Lung (tissue), 17 donors: ENCODE measurements at places on chromosomes 16 and 17.
A peak's percentile ranks its signal among the peaks of the same experiment; 100 is the strongest.

- DNase-seq: no peak
These were observed 156.0 kb downstream of the ENGASE start for GRCh38 chr17:79230576-79230975.

DNA sequence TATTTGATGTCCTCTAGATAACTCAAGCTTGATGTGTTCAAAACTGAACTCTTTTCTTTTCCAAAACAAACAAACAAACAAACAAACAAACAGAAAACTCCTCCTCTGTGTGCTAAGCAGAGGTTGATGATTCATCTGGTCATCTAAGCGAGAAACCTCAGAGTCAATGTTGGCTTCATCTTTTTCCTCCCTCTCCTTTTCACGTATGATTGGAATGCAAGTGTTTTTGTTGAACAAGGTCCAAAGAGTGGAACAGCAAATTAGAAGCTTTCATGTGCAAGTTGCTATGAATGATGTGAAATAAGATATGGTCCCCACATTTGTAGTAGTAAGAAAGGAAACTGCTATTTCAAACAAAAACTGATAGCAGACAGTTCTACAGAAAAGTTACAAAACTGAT lies 52.5 kb downstream of the TBX4 start:
- DNase-seq: no peak

- DNase-seq: no peak
These were observed 8.0 kb upstream of the AKAP1 start for GRCh38 chr17:57077000-57077399.

DNA sequence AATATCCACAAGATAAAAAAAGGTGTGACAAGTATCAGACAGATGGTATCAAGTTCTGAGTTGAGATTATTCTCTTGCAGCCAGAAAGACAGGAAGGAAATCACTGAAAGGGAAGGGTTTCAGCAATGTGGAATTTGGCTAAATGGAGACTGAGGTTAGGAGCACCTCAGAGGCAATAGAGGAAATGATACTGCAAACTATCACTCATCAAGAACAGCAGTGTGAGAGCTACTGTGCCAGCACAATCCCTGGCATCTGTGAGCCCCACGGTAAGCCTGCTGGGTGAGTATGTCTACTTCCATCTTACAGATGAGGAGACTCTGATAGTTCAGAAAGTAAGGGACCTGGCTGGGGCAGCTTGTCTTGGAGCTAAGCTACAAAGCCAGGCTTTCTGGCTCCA lies 162.0 kb downstream of the SALL1 start:
- DNase-seq: no peak

DNA sequence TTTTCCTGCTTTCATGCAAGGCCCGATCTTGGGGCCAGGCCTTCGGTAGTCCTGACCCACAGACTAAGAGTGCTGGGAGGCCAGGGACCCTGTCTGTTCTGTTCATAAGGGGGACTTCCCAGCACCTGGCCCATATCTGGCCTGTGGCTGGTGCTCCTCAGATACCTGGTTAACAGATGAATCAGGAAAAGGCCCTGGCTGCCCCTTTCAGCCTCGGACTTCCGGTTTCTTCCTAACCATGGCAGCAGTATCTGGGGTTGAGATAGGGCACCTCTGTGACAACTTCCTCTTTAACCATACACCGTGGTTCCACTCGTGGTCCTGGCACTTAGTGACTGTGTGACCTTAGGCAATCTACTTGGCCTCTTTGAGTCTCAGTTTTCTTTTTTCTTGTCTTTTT lies 18.4 kb downstream of the PLCG2 start:
- DNase-seq: no peak

DNA sequence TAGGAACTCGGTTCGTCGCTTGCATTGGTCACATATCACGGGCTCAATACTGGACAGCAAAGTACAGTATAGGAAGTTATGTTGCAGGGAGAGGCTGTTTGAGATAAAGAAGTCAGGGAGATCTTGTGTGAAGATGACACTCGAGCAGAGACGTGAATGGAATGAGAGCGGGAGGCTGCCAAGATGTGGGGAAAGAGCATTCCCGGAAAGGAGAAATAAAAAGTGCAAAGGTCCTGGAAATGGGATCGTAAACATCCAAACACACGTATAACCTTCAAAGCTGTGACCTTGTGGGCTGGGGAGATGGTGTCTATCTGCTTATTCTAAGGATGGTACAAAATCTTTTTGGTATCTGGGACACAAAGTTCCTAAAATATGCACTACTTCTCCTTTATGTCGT lies 43.0 kb upstream of the MYOCD start:
- DNase-seq: peak; percentile 22

- peak; percentile 53 for DNase-seq
These were observed 30.9 kb downstream of the C17orf75 start for GRCh38 chr17:32311028-32311536.

- peak; percentile 68 for DNase-seq
These were observed 338 bp downstream of the MAPK3 start for GRCh38 chr16:30122604-30123160.

DNA sequence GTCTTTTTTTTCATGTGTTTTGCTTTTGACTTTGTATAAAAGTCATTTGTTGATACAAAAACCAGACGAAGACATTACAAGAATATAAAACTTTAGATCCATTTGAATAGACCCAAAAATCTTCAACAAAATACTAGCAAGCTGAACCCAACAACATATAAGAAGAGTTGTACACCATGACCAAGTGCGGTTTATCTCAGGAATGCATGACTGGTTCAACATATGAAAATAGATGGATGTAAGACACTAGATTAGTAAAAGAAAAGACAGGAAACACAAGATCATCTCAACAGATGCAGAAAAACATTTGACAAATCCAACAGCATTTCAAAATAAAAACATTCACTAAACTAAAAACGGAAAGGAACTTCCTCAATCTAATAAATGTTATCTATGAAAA lies 69.0 kb downstream of the TBC1D16 start:
- DNase-seq: no peak

DNA sequence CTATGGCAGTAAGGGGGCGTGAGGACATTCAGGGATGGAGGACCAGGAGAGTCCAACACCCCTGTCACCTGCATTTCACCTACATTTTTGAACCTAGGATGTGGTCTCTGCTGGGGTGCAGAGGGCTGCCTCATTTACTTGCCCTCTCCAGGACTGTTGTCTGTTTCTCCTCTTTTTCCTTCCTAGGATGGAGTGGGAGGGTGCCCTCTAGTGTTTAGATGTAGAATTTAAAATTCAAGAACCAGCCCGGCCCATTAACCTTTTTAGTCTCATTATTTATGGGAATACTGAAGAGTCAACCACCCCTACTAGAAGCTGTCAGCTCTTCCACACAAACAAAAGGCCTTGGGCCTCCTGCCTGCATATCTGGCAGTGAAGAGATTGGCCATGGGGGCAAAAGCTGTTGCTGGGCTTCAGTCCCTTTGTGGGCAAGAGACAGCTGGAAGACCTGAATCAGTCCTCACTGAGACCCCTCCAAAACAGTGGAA lies 2.5 kb upstream of the STARD3 start:
- no peak for DNase-seq

DNA sequence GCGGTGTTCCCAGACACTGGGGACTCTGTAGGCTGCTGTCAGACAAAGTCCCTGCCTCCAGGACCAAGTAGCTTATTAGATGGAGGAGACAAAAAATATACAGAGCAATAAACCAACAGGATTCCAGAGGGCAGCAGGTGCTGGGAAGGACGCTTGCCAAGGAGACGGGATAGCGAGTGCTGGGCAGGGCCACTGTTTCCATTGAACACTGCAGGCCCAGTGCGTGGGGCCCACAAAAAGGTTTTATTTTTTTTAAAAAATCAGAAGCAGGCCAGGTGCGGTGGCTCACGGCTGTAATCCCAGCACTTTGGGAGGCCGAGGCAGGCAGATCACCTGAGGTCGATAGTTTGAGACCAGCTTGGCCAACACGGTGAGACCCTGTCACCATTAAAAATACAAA lies 84.2 kb downstream of the ABCC6 start:
- no peak for DNase-seq

GRCh38 chr16:89921702-89922476 lies 1.3 kb upstream of the TUBB3 start:
- peak; percentile 60 for DNase-seq

DNA sequence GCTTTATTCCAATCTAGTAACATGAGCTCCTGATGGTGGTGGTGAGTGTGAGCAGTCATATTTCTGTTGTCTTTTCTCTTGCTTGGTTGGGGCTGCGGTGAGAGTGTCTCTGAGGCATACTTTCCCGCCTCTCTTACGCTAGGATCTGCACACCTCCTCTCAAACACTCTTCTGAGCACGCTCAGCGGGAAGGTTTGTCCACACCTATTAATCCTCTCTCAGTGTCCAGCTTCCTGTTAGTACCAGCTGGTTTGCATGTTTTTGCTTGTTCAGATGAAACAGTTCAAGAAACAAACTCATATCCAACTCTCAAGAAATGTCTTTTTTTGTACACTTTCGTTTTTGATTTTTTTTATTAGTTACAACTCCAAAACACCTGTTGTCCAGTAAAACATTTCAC lies 89.5 kb downstream of the CCDC182 start:
- DNase-seq: no peak

DNA sequence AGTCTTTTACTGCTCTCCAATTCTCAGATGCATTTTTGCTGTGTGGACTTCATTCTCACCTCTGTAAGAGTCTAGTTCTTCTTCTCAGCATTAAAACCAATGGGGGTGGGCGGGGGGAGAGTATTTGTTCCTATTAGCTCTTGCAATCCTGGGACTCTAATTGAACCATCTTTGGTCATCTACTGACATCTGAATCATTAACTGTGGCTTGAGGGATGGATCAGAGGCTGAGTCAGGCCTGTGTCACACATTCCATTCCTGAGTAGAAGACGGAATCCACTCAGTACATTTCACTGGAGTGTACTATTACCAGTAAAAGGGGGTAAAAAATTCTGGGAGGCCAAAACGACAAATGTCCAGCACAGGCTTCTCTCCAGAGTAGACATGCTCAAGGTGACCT lies 12.8 kb upstream of the ZNF23 start:
- no peak for DNase-seq

DNA sequence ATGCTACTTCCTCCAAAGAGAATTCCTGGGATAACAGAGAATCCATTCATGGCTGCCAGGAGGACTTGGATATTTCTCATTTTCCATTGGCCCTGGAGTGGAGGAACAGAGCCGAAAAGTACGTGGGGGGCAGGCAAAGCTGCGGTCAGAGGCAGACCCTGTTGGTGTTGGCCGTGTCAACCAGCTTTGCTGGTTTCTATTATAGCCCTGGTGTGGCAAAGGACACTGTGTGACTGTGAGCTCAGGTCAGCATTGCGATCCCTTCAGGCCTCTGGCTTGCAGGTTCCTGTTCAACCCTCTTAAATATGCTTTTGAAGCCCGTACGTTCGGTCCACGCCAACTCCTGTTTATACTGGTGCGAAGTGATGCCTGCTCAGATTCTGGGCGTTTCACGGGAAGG lies 596.2 kb downstream of the MAF start:
- DNase-seq: no peak

GRCh38 chr17:3917391-3917931 lies 1.2 kb upstream of the P2RX1 start:
- DNase-seq: peak; percentile 83

- peak; percentile 55 for DNase-seq
These were observed 3.5 kb upstream of the CDC6 start for GRCh38 chr17:40284085-40284713.

GRCh38 chr17:37406635-37407461 lies at the start of the genes ACACA and TADA2A:
ACACA (minus strand) TSS chr17:37406836; CDS start chr17:37406299, 537 bp downstream.
TADA2A (plus strand) TSS chr17:37406886; CDS start chr17:37411366, 4,480 bp downstream.
- DNase-seq: peak; percentile 80

- no peak for DNase-seq
These were observed 95.5 kb upstream of the ZNF469 start for GRCh38 chr16:88287219-88287618.

GRCh38 chr17:67421869-67422273 lies 44.8 kb downstream of the PITPNC1 start:
- DNase-seq: peak; percentile 12

GRCh38 chr17:57442914-57443571 lies 186.7 kb downstream of the MSI2 start:
- DNase-seq: no peak

GRCh38 chr17:68868708-68869107 lies 86.5 kb downstream of the ABCA8 start:
- DNase-seq: no peak

- DNase-seq: peak; percentile 92
These were observed 13.7 kb upstream of the CNGB1 start for GRCh38 chr16:57984443-57985203.

GRCh38 chr17:39740357-39741111 lies 2.8 kb downstream of the GRB7 start:
- no peak for DNase-seq

- peak; percentile 36 for DNase-seq
These were observed 27.9 kb upstream of the TNRC6A start for GRCh38 chr16:24701521-24701951.

DNA sequence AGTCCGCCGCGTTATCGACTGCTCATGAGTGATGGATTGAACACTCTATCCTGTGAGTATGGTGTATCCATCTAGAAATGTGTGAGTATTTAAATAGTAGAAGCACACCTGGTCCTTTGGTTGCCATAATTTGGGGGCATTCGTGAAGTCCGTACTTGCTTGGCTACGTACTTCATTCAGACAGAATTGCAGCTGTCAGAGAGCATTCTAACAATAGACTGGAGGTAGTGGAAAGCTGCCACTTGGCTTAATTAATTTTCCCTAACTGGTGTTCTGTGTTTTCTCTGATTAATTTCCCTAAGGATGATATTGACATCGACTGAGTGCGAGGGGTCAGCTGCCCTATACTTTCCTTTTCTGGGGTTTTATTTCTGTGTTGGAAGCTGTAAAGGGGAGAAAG lies 14.1 kb downstream of the RPA1 start:
- no peak for DNase-seq

DNA sequence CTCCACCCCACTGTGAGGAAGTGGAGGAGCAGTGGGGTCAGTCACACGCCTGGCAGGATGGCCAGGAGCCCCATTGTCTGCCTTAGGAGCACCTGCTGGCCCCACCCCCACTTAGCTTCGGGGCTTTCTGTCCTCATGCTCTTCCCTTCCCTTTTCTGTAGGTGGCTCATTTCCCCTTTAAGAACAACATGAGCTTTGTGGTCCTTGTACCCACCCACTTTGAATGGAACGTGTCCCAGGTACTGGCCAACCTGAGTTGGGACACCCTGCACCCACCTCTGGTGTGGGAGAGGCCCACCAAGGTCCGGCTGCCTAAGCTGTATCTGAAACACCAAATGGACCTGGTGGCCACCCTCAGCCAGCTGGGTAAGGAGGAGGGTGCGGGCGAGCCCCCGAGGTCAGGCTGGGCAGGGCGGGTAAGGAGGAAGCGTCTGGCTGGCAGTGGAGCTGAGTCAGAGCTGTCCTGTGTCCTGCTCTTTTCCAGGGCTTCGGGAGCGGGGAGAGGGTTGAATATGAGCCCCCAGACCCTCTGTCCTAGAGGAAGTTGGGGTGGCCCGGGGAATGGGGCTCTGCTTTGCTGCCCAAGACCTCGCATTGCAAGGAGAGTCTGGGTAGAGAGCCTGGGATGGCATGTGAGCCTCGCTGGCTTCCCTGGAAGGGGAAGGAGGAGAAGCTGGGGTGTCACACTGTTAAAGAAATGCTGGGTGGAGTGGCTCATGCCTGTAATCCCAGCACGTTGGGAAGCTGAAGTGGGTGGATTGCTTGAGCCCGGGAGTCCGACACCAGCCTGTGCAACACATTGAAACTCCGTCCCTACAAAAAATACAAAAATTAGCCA lies 9.2 kb upstream of the SERPINF1 start:
- DNase-seq: no peak

- DNase-seq: no peak
These were observed 72.6 kb downstream of the CDK12 start for GRCh38 chr17:39533891-39534290.
